ENCODE measurements at places on chromosomes 2 and 18. TPM values are rescaled to one million over a fixed set of nuclear protein-coding genes. Genes with fewer than 3 reads are reported as not detected.

DNA sequence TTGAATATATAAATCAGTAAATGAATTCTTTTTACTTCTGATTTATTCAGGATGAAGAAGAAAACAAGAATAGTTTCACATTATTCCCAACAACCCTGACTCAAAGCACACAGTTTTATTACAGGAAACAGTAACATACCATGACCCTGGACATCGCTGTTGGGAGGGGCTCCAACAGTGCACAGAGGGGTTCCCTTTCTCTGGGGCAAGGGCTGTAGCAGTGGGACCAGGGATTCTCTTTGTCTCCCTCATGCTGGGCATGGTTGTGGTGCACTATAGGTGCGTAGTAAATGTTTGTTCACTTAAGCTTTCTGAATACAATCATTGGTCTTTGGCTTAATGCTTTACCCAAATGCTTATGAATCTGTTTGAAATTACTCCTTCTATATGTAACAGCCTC is 189.4 kb downstream of the BCL2 start:
- no peak for DNase-seq

- no peak for DNase-seq
Measured at GRCh38 chr2:35591886-35592285, 763.7 kb upstream of the CRIM1 start.

DNA sequence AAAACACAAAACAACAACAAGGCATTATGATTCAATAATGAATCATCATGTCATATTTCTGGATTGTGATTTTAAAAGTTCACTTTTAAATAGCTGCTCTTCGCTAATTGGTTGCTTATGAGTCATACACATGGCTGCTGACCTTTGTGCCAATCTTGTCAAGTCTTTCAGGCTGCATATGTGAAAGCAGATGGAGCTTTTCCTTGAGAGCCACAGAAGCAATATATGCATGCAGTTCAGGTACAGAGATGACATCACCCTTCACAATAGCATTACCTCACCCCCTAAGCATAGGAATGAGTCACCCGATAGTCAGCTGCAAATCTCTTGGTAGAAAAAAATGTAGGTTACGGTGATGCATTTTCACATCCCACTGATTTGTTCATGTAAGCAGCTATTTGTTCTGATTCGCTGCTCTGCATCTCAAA is 27.2 kb downstream of the EIF2AK3 start:
- no peak for DNase-seq

GRCh38 chr2:147512206-147512605 is 332.6 kb upstream of the ACVR2A start:
- no peak for DNase-seq

- no peak for DNase-seq
Measured at GRCh38 chr2:65186093-65186868, 41.4 kb upstream of the ACTR2 start.

Gene SLC9A4
- not detected for total RNA-seq
